GM04504 (cell line): ENCODE measurements at places on chromosomes 16 and 17.

- DNase-seq = no peak
Measured at GRCh38 chr16:27795992-27796614, 246.2 kb downstream of the KATNIP start.

DNA sequence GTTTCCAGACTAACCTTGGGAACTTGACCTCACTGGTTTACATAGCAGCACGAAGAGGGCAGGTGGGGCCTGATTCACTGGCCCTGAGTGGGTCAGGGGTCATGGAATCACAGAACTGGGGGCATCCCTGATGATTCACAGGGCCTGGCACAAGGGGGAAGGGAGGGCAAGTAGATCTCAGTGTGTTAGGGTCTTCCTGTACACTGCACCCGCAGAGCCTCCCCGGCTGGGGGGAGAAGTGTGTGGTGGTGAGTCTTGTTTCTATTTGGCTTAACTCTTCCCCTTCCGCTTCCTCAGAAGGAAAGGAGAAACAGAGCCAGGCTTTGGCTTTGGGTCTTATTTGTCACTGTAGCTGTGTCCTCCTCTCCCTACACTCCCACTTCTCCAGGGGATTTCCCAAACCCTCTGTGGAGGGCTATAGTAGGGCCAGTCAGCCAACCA is 3.7 kb downstream of the STARD3 start:
- DNase-seq = no peak

DNA sequence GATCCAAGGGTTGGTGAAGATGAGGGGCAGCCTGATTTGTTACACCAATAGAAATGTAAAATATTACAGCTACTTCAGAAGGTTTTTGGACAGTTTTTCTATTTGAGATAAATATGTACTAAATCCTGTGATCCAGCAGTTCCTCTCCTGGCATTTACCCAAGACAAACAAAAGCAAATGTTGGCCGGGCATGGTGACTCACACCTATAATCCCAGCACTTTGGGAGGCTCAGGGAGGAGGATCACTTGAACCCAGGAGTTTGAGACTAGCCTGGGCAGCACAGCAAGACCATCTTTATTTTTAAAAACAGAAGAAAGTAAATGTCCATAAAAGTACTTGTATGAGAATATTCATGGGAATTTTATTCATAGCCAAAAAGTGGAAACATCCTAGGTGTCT is 64.8 kb upstream of the MRC2 start:
- DNase-seq = no peak

DNA sequence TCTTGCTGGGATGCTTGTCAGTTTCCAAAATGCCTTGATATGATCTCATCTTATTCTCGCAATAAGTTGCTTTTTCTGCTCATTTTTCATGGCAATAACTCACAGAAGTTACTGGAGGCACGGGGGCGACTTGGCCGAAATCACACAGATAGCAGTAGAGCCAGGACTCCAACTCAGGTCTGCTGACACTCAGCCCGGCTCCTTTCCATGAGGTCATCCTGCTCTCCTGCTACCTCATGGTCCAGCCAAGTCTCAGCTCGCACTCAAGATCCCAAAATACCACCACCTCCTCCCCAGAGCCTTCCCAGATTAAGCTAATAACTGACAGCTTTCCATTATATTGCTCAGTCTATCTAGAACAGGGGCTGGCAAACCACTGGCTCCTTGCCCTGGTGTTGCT is 269.5 kb downstream of the MAP2K4 start:
- DNase-seq = no peak

DNA sequence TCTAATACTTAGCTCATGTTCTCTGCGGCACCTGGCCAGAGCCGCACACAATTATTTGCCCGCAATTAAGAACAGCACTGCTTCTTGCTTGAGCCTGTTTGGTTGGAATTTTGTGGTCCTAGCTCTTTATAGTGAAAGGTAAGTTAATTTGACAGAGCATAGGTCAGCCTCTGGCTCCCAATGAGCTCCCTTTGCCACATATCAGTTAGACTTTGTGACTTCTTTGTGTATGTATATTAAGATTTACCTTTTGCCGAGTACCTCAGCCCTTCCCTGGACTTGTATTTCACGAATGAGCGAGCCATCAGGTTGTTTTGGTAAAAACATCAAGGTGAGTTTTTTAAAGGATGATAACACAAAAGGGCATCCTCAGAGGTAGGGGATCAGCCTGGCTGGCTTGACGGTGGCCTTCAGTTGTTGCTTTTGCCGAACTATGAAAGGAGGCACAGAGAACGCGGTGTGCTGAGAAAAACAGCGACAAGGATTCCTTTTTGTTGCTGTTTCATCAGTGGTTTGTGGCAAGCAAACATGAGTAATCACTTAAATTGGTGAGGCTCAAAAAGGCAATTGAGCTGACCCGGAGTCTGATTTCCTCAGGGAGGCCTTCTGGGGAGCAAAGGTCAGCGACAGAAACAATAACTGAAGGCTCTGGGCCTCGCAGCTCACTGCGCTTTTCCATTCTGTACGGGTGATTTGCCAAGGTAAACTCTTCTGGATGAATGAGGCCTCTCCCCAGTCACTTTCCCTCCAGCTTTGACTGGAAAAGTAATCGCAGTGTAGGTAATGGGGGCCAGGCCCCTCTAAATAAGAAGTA is 163.6 kb downstream of the HS3ST3A1 start:
- DNase-seq = no peak

- no peak for DNase-seq
Measured at GRCh38 chr17:4539025-4539424, 16.2 kb downstream of the MYBBP1A start.

DNA sequence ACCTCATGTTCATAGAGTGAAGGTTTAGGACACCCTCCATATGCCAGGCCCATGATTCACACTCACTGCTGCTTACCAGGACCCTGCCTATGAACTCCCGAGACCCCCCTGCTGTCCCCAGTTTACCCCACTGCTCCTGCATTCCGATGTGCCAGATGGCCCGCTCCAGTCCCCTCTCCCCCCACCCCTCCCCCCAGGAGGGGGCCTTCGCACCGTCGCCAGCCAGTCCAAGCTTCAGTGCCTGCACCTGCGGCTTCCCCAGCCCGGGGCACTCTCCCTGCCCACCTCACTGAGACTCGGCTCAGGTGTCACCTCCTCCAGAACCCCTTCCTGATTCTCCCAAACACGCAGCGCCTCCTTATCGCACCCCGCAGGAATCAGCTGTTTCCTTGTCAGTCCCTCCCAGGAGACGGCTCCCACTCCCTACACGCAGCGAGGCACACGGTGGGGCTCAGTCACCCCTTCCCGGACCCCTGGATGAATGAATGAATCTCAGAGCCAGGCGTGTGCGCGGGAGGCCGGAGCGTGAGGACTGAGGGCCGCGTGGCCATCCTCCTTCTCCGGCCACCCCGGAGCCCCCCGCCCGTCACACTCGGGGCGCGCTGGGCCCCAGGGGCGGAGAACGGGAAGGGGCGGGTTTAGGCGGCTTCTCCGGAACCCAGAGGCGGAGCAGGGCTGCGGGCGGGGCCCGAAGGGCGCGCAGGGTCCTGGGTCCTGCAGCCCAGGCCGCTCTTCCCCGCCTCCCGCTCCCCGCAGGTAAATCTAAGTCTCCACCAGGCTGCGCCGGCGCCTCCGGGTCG is 1.6 kb downstream of the MYO1C start:
- DNase-seq = no peak

DNA sequence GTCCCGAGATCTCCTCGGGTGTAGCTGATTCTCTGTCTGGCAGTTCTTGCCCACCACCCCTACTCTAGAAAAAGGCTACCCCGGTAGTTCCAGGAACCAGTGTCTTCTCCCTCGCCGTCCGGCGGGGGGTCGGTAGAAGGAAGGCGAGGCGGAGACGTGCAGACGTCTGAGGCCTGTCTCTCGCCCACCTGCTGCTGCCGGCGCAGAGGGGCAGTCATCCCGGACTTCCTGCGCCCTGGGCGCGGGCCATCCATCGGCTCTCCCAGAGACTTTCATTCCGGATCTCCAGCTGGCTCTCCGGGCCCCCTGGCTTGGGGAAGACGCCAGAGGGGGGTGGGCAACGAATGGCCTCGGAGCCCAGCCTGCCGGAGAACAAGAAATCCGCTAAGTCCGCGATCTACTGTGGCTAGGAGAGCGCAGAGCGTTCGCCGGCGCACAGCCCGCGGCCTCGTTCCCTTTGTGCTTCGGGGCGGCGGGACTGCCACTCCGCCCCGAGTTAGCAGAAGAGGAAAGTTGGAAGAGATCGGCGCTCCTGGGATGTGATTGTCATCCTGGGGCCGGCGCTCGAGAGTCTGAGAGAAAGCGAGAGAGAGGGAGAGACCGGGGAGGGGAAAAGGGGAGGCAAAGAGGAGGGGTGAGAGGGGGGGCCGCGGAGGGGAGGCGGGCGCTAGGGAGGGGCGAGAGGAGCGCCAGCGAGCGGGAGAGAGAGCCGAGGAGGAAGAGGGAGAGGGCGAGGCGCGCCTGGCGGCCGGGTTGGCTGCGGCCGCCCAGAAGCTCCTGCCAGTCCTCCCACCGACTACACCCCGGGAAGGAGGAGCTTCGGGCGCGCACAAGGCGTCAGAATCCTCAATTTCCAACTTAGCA is at the start of gene IRX5:
IRX5 (plus strand) TSS at position 861 of the 864 bp plus-strand sequence. CDS start 334 bp downstream, outside the sequence.
- peak; percentile 95 for DNase-seq

DNA sequence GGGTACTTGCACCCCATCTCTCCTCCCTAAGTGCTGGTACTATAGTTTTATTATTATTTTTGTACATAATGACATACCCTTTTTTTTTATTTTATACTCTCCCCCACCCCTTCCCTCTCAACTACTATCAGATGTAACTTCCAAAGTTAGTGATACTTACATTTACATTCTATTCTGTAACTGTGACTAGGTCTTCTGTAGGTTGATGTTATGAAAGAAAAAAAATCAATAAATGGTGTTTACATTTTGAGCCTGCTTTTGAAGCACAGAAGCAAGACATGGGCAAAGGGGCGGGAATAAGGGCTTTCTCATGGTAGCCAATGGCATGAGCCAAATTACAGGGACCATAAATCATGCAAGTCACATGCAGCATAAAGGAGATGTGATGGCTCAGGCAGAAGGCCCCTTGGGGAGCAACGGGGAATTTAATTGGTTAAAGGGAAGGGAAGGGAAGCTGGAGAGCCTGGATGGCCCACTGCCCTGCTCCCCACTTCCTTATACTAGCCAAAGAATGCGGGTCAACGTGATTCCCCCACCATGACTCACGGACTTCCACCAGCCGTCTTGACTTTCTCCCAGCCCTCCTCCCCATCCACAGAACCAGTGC is 2.4 kb upstream of the ACSF2 start:
- DNase-seq = peak; percentile 73

- DNase-seq = no peak
Measured at GRCh38 chr16:73529303-73530012, 481.5 kb upstream of the ZFHX3 start.

- DNase-seq = no peak
Measured at GRCh38 chr17:39706921-39707337, 7.1 kb downstream of the ERBB2 start.

GRCh38 chr17:7716901-7717755 is at the start of gene DNAH2:
TSS of gene DNAH2 (plus strand) at chr17:7717744. CDS start at chr17:7719735, 1,991 bp downstream.
- DNase-seq = peak; percentile 84

DNA sequence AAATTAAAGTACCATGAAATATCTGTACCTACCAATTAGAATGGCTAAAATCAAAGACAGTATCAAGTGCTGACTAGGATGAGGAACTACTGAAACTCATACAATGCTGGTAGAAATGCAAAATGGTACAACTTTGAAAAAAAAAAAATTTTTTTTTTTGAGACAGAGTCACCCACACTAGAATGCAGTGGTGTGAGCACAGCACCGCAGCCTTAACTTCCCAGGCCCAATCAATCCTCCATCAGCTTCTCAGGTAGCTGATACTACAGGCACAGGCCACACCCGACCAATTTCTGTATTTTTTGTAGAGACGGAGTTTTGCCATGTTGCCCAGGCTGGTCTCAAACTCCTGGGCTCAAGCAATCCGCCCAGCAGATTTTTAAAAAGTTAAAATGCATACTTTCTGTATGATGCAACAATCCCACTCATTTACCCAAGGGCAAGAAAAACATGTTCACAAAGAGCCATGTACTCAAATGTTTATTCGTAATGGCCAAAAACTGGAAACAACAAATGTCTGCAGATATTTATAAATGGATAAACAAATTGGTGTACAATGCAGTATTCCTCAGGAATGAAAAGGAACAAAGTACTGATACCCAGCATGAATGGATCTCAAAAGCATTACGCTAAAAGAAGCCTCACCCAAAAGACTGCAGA is 8.7 kb downstream of the SMURF2 start:
- DNase-seq = no peak

DNA sequence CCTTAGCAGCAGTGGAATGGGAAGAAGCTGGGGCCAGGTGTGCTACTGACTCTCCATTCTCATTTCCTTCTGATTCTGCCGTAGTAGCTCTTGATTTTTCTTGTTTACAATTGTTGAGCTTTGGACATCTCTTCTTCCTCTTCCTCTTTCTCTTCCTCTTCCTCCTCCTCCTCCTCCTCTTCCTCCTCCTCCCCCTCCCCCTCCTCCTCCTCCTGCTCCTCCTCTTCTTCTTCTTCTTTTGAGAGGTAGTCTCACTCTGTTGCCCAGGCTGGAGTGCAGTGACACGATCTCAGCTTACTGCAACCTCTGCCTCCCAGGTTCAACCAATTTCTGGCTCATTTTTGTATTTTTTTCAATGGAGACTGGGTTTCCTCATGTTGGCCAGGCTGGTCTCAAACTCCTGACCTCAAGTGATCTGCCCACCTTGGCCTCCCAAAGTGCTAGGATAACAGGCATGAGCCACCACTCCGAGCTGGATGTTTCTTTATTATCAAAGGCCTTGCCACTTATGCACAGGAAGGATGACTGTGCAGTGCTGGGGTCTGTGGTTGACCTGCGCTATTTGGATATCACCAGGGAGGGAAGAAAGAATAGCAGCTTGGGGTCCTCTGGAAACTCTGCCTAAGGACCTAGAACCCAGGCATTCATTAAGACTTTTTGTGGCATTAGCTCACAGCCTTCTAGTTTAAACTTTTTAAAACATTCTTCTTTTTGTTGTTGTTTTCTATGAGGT is 127.8 kb upstream of the KCNJ16 start:
- no peak for DNase-seq

DNA sequence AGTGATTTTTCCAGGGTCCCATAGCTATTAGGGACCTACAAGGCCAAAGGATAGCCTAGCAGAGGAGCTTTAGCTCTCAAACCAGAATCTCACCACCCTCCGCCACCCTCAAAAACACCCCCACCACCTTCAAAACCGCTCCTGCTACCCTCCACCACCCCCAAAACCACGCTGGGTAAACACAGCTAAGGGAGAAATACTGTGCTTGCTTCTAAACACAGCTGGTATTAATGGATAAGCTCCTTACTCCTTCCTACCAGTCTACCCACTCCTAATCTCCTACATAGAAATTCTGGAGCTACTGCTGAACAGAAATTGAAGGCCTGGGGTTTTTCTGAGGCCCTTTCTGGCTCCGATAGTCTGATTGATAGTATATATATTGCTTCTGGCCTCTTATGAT is 2.2 kb upstream of the LPCAT2 start:
- no peak for DNase-seq

GRCh38 chr17:68710976-68711375 is 109.8 kb upstream of the FAM20A start:
- DNase-seq = no peak

GRCh38 chr16:62676306-62676705 is 640.1 kb upstream of the CDH8 start:
- no peak for DNase-seq

DNA sequence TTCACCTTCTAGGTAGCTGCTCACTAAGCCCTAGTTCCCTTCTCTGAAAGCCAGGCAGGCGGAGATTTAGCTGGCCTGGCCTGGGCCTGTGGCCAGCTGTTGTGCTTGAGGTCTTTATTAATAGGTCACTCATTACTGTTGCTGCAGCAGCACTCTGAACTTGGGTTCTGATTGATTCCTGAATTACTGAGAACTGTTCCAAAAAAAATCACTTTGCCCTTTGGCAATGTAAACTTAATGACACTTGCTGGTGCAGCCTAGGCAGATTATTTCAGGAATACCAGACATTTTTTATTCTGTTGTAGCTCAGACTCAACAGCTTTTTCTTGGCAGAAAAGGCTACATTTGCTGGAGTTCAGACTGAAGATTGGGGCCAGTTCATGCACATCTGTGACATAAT is 2.7 kb downstream of the TOM1L1 start:
- DNase-seq = no peak
